Foreskin keratinocyte (primary cell): ENCODE measurements at places on chromosomes 1 and 21. TPM values are rescaled to one million over a fixed set of nuclear protein-coding genes. Genes with fewer than 3 reads are reported as not detected.

- no peak for DNase-seq
These were observed 332.7 kb upstream of the SNX7 start for GRCh38 chr1:98328855-98329254.

DNA sequence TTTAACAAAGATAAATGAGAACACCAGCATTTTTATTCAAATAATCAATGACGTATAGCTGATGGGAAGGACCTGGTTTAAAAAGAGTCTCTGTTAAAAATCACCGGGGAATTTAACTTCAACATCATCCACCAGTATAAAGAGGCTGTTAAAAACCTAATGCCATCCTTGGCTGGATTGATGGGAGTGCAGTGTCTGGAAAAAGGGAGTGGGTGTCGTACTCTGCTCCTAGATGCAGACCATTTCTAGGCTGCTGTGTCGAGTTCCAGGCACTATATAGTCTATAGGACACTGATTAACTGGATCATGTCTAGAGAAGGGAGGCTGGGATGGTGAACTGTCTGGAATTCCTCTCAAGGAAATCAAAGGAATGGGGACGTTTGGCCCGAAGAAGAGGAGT lies 36.1 kb downstream of the DDX20 start:
- DNase-seq, result no peak

Gene ATP5PO
- 271 and 310 TPM in 2 replicates for polyA plus RNA-seq

GRCh38 chr1:227945891-227946623 lies 1.7 kb downstream of the WNT9A start:
- DNase-seq, result peak; percentile 78

DNA sequence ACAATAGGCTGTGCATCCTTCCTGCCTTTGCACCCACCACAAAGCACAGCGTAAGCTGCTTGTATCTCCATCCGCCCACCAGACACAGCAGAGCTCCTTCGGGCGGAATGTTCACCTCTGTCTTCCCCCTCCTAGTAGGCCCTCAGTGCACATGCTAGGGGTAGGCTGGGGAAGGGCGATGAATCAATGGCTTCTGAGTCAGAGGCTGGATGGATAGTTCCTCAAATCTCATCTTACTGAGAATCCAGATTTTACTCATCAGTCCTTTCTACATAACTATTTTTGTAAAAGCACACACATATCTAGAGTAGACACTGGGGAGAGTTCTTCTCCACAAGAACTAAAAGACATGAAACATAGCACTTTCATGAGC lies 73.8 kb downstream of the BCAR3 start:
- DNase-seq, result no peak

- DNase-seq, result no peak
These were observed 191.7 kb upstream of the CAMK1G start for GRCh38 chr1:209391792-209392191.

DNA sequence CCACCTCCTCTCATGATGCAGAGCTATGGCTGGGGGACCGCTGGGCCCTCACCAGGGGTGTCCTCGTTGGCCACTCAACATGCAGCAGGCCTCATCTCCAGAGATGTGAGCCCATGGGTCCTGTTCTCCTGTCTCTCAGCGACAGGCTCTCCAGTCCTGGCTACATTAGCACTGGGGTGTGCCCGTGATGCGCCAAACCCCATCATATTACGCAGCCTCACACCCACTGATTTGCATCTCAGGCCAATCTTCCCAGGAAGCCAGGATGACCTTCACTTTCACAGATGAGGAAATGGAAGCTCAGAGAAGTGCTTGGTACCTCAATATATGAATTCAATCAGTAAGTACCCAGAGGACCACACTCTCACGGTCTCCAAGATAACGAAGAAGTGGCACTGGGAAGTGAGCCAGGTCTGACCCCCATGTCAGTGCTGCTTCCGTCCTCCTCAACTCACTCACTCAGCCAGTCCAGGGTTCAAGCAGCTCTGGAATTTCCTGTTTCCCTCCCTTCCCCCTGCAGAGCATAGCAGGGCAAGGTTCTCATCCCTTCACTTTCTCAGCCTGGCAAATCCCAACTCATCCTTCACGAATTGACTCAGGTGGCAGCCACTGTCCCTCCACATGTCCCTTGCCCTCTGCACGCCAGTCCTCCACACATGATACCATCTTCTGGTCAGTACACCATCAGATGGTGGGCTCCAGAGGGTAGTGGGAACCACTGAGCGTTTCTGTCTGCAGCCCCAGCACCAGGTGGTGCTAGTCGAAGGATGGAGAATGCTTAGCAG lies 28.9 kb upstream of the EVA1B start:
- peak; percentile 15 for DNase-seq

Gene DHRS3
- 3.2 and 7.0 TPM in 2 replicates for polyA plus RNA-seq

DNA sequence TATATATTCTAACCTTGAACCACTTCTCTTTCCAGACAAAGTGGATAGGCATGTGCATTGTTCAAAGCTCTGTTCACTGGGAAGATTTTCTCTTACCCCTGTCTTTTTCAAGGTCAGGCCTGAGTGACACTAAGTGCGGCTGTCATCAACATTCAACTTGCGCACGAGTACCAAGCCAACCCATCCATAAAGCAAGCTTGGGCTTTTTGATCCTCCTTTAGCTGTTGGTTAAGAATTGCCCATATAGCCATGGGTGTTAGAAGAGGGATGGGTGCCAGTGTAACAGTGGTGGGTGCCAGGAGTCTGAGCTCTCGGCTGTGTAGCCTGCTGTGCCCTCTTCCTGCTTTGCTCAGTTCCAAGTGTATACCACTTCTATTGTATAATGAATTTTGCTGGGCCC lies 136.1 kb downstream of the GLUL start:
- DNase-seq, result no peak

- no peak for DNase-seq
These were observed 105.7 kb upstream of the TLR5 start for GRCh38 chr1:223248770-223249140.

DNA sequence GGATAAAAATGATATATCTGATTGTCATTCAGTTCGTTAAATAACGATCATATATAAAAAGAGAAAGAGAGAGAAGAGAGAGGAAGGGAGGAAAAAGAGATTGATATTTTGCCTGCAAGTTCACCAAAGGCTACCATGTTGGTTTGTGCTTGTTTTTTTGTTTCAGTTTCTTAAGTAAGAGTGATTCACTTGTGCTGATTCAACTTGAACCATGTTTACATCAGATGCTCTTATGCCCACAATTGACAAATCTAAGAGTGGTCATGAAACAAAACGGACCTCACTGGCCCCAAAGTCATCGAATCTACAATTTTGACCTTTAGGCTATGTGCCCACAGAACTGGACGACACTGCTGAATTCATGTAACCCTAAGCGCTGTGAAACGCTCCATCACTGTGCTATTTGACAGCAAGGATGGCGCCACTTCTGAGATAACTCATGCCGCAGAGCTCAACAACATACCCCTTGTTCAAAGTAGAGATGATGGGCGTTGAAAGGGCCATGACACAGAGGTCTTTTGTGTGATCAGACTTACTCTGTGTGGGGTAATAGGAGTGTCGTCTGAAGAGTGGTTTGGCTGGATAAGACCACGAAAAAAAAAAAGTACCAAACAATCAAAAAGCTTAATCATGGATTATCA lies 481.4 kb downstream of the SETD4 start:
- DNase-seq, result no peak

GRCh38 chr21:19609611-19610010 lies 1206.0 kb upstream of the TMPRSS15 start:
- no peak for DNase-seq

Gene CD1B
- polyA plus RNA-seq, result not detected in 2 replicates

Gene KCNJ9
- not detected in 2 replicates for polyA plus RNA-seq

Gene OLFML2B
- 0.13 and 0.17 TPM in 2 replicates for polyA plus RNA-seq

Gene HYI
- 104 and 115 TPM in 2 replicates for polyA plus RNA-seq

DNA sequence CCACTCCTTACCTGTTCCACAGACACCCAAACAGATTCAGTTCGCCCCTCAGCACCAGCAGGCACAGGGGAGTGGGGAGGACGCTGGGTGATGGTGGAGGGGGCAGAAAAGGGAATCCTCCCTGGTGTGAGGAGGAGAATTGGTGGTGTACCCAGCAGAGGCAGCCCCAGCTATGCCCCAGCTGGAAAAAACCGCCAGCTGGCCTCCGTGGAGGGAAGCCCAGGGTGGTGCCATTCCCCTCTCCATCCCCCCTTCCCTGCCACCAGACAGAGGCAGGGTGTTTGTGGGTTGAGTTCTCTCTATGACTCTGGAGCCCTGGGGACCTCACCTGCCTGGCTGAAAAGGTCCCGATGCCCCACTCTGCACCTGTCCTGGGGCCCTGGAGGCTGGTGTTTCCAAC lies 27.9 kb downstream of the OPTC start:
- DNase-seq, result no peak

DNA sequence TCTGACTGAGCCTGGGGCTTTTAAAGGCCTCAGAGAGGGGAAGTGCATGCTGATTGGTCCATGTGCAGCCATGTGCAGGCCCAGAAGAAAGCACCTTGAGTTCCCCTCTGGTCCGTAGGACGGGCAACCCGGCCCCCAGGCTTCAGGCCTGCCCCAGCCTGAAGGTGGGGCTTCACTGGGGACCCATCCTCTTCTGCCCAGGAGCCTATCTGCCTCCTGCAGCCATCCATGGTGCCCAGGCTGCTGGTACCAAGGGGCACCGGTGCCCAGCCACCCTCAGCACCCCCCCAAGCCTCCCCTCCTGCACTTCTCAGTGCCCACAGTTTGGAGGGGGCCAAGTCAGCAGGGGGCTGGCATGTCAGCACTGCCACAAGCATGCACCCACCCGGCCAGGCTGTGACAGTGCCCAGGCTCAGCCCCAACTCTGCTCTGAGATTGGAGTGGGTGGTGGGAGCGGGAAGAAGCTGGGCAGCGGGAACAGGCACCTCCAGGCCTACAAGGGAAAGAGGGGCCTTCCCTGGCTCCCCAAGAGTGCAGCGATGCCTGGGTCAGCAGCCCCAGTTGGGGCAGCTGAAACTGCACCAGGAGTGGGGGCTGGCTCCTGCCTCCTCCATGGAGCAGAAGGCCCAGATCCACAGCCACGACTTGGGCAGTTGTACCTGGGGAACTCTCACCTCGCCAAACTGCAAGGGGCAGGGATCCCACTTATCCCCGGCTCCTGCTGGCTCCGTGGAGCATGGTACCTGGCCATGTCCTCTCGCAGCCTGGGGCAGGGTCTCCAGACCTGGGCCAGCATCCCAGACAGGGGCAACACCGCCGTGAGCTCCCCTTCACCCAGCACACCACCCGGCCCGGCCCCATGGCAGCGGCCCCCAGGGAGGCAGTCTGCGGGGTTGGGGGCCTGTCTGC lies 11.7 kb downstream of the COL6A2 start:
- no peak for DNase-seq

Gene TDRD10
- not detected in 2 replicates for polyA plus RNA-seq

DNA sequence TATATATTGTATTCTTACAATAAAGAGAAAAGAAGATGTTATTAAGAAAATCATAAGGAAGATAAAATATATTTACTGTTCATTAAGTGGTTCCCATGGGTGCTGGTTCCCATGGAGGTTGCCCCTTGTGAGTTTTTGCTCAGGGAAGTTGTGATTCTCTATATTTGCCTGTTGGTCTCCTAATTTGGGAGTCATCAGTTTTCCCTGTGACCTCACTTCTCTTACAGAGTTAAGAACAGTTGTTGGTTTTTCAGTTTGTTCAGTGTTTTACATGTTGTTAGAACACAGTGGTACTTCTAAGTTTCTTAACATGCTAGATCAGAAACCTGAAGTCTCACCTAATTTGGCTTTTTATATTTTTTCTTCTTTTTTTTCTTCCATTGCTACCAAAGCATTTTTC lies 109.2 kb downstream of the OSBPL9 start:
- DNase-seq, result no peak

Gene CD5L
- polyA plus RNA-seq, result not detected in 2 replicates
